ENCODE measurements at places on chromosomes 3 and 15.

DNA sequence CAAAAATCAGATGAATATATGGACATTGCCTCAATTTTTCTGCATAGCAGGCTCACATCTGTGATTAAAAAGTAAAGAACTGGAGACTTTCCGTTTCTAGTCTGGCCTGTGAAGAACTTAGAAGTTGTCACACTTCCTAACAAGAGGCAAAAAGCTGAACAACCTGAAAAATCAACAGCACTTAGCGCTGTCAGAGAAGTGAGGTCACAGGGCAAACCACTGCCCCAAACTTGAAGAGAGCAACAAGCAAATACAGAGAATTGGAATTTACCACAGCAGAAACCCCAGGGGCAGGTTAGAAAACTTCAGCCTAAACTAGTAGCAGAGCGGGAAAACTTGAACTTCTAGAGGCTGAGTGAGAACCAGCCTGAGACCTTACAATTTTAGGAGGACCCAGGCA is 38.9 kb downstream of the CCDC54 start:
- no peak for DNase-seq

- DNase-seq, result no peak
Observed at GRCh38 chr3:125670945-125671344, 75.6 kb upstream of the OSBPL11 start.

DNA sequence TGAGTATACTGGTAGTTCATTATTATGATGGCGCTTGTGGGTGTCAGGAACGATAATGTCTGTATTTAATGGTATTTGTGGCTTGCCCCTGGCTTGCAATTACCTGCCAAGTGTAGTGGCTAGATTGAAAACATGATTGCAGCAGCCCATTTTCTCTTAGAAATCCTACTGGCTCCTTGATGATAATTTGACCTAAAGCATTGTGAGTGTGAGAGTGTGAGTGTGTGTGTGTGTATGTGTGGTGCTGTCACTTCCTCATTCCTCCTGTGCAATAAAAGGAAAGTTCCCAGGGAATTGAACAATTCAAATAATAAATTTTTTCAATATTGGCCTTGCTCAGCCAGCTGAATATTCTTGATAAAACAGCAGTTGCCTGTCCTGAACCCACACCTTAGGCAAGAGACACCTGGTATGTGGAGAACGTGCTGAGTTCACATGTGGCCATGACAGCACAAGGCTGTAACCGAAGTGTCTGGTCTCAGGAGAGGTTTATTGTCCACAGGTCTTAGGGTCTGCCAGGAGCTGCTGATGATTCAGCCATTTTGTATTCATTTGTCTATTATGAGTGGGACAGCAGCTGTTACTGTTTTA is 193.3 kb downstream of the CD47 start:
- DNase-seq, result no peak

DNA sequence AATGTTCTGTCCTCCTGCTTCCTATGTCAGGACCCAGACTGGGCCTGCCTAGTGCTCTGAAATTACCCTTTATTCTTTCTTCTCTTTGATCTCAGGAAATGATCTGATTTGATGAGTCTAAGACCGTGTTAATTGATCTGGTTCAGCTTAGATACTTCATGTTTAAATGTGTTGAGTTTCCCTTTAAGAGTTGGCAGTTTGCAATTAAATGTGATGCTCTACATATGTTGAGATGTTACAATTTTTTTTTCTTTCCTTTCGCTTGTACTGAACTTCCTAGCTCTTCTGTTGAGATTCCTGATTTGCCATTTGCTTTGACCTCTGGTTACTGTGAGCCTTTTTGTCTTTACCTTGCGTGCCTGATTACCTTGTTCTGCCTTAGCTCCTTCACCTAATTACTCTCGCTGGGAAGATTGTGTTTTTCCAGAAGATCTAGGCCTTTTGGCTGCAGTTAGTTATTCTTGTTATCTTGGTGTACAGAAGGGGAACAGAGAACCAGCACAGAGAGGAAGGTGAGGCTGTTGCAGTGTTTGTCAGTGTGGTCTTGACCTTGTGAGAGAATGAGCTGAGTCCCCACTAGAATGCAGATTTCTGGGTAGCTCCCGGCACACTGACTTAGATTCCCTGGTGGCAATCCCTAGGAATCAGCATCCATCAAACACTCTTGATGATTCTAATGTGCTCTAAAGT is 203.6 kb downstream of the EDEM1 start:
- DNase-seq, result peak; percentile 14

DNA sequence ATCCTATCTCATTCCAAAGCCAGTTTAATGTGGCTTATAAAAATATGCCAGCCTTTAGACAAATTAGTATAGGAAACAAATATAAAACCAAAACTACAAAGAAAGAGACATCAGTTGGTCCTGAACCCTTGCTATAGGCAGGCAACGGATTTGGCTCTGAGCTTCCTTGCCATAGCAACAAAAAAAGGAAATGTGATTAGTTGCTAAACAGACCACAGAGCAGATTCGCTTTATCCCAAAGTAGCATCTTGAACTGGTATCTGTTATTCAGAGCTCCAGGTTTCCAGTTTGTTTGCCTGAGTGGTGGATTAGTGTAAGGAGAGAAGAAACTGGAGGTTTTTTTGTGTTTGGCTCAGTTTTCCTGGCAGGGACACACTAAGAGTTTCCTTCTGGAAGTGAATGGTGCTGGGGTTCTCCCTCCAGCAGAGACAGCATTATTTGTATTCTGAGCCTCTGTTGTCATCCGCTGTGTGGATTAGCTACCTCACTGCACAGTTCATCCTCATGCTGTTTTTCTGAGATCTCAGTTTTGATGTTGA is 44.1 kb downstream of the CHST2 start:
- DNase-seq, result no peak

DNA sequence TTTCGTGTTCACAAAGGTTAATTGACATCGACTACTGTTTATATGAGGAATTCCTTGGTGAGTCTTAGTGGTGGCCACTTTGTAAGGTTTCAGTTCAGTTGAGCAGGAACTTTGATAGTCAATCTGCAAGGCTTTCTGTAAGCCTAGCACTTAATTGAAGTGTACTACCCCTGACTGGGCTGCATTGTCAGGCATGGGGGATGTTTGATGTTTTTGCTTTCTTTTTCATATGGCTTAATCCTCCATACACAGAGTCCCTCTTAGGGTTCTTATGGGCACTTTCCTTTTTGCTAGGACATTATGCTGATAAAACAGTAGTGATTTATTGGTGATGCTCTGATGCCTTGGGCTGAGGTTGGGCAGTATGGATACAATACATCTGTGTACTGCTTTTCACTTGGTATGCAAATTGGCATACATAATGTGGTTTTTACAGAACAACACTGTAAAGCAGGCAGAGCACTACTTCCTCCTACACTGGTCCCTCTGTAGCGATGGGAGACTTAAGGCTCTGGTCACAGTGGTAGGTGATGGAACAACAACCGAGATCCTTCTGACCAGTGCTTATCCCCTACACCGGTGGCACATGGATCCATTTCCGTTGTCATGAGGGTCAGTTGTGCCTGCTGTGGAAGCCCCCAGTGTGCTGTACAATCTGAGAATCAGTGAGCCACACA is 261.0 kb downstream of the MFSD1 start:
- DNase-seq, result no peak

DNA sequence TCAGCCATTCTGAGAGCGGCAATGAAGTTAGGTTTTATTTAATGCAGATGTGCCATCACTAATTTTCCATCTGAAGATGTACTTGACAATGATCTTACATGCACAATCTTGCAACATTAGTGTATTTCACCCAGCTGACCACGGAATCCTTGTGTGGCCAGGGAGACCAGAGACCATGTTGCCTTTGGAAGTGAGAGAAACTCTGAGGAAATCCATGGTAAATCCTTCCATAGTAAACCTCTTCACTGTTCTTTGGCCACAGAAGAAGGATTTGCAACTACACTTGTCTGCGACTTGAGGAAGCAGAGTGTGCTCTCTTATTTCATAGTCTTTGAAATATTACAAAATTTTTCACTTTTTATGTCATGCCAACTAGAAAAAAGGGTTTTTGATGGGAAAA is 128.4 kb upstream of the IGSF10 start:
- DNase-seq, result no peak

DNA sequence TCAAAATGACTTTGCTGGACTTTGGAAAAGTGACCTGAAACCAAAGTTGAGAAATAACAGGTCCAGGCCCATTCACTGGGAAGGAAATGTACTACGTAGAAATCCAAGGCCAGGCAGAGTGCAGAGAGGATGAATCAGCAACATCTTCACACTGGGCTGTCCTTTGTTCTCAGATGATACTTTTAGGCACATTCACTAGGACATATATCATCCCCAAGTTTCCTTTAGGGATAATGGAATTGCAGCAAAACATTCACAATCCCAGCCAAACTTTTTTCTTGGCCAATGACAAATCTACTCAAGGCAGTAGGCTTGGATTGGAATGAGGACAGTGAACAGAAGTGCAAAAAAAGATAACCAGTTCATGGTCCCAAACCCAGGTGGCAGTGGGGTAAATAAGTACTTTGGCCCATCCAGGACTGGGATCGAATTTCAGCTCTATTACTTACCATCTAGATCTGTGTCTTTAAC is 75.1 kb downstream of the CLDN11 start:
- DNase-seq, result no peak

- DNase-seq, result no peak
Observed at GRCh38 chr3:64319391-64319790, 94.1 kb upstream of the PRICKLE2 start.

DNA sequence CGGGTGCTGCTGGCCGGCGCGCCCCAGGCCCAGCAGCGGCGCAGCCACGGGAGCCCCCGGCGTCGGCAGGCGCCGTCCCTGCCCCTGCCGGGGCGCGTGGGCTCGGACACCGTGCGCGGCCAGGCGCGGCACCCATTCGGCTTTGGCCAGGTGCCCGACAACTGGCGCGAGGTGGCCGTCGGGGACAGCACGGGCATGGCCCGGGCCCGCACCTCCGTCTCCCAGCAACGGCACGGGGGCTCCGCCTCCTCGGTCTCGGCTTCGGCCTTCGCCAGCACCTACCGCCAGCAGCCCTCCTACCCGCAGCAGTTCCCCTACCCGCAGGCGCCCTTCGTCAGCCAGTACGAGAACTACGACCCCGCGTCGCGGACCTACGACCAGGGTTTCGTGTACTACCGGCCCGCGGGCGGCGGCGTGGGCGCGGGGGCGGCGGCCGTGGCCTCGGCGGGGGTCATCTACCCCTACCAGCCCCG is 777 bp downstream of the LOXL1 start:
- DNase-seq, result no peak

GRCh38 chr3:15316998-15317435 is 15.4 kb downstream of the SH3BP5 start:
- DNase-seq, result no peak

GRCh38 chr3:171384101-171384891 is 75.9 kb downstream of the TNIK start:
- DNase-seq, result no peak

GRCh38 chr15:95988574-95988887 is 342.0 kb upstream of the NR2F2 start:
- no peak for DNase-seq

DNA sequence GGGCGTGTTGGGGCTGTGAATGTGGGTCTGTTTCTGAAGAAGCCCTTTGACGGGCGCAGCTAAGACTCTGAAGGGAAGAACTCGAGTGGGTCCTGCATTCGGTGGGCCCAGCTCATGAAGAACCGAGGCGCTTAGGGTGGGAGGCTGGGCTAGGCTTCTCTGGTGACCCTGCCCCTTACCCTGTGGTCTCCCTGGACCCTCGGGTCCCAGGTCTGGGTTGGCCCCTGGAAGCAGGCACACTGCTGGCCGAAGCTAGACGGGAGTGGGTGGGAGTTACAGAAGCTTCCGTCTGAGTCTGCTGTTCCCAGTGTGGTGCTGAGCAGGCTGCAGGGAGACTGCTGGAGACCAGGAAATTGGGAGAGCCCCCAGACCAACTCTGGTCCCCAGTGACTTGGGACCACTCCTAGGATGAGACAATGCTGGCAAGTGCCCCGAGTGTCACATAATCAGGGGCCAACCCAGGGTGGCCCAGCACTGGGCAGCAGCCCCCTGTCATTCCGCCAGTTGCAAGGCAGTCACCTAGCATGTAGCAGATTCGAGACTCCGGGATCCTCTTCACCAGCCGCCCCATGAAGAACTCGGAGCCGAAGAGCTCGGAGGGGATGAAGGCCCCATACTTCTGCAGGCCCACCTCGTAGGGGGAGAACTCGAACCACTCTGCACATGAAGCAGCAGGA is 16.7 kb upstream of the EHD4 start:
- no peak for DNase-seq

GRCh38 chr3:109804697-109805096 is 467.4 kb upstream of the DPPA4 start:
- DNase-seq, result no peak

GRCh38 chr3:10764259-10765051 is 51.6 kb upstream of the SLC6A11 start:
- DNase-seq, result no peak

DNA sequence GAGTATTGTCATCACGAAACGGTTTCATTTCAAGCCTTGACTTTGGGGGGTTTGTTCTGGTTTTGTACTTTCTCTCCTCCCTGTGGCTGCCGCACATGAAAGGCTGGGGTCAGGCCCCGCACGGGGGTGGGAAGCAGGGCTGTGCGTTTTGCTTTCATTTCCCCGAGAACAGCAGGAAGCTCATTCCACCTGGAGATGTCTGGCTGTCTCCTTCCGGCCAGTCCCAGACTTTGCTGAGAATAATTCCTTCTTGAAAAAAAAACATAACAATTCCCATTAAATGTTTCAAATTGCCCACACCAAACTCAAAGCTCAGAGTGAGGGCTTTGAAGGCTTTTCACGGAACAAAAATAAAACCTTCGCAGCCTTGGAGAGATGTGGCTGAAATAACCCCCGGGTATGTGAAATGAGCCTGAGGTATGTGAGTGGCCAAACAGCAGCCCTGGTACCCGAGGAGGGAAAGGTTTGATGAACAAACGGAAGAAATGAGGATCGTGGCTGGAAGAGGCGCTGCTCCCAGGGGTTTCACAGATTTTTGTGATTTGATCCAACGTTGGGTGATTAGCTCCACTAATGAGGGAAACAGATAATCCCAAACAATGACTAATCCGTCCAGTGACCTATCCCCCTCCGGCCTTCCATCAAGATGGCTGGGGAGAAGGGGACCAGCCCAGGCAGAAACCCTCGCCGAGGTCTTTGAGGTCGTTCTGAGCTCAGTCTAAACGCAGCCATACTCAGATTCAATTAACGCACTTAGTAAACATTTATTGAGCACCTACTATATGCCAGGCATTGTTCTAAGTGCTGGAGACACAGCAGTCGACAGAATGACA is 126.9 kb upstream of the MEF2A start:
- DNase-seq, result no peak

DNA sequence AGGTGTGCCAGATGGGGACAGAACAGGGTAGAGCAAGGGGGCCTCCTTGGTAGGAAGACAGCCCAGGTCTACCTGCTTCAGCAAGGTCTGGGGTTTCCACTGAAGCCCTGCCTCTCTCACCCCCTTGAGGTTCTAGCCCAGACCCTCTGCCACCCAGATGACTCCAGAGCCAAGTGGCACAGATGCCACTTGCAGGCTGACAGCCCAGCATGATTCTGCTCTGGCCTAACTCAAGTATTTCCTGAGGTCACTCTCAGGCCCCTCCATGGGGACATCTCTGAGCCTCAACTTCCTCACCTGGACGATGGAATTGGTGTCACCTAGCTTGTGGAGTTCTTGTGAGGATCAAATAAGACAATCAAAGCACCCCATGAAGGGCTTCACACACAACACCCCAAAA is 23.9 kb downstream of the PLXNB1 start:
- DNase-seq, result peak; percentile 3
